ENCODE measurements at places on chromosomes 5 and 9. TPM values are rescaled to one million over a fixed set of nuclear protein-coding genes. Genes with fewer than 3 reads are reported as not detected.

Gene CATSPER3
- polyA plus RNA-seq = not detected

Gene DAPK1
- polyA plus RNA-seq = 12.6 TPM

Gene ASPN
- polyA plus RNA-seq = 0.70 TPM

Gene SMARCA2
- 113 TPM for polyA plus RNA-seq

Gene INSL4
- not detected for polyA plus RNA-seq

Gene CTXN3
- polyA plus RNA-seq = not detected

Gene ENTREP1
- polyA plus RNA-seq = 3.5 TPM

Data from Purkinje cell (primary cell).